Activated naive CD4-positive, alpha-beta T cell treated with Interleukin-2 at 50 U/mL for 16 hours (primary cell): ENCODE measurements at places on chromosomes 12 and 14.
A peak's percentile ranks its signal among the peaks of the same experiment; 100 is the strongest.

DNA sequence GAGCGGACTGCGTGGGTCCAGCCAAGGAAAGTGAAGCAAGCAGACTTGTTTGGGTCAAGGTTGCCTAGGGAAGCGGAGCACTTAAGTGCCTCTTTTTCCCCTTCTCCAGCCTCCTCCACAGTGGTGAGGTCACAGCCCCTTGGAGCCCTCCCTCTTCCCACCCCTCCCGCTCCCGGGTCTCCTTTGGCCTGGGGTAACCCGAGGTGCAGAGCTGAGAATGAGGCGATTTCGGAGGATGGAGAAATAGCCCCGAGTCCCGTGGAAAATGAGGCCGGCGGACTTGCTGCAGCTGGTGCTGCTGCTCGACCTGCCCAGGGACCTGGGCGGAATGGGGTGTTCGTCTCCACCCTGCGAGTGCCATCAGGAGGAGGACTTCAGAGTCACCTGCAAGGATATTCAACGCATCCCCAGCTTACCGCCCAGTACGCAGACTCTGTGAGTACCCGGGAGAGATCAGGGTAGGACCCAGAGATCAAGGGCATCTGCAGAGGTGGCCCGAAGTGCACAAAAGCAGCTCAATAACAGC, at the start of gene TSHR:
TSS of gene TSHR (plus strand) at position 206 of the 526 bp plus-strand sequence. CDS start at position 266, 60 bp downstream.
- DNase-seq: no peak

DNA sequence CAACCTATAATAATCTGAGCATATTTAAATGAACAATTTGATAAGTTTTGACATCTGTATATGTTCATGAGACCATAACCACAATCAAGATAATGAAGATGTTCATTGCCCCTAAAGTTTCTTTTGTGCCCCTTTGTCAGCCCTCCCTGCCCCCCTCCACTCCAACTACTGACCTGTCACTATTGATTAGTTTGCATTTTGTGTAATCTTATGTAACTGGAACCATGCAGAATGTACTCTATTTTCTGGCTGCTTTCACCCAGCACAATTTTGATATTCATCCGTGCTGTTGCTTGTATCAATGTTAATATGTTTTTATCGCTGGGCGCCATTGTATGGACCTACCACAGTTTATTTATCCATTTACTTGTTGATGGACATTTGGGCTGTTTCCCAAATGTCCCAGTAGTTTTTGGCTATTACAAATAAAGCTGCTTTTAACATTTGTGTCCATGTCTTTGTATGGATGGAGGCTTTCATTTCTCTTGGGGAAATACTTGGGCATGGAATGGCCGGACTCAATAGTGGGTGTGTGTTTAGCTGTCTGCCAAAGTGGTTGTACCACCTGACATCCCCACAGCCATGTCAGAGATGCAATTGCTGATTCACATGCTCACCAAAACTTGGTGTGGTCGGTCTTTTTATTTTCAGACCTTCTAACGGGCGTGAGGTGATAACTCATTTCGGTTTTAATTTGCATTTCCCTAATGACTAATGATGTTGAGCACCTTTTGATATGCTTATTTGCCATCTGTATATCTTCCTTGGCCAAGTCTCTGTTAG, 38.9 kb downstream of the EML1 start:
- DNase-seq: no peak

GRCh38 chr12:72072592-72073212, 134.1 kb downstream of the TPH2 start:
- DNase-seq: no peak

- no peak for DNase-seq
Measured at GRCh38 chr12:65492998-65493912, 214.8 kb downstream of the MSRB3 start.

GRCh38 chr12:89878950-89879349, 170.3 kb upstream of the ATP2B1 start:
- no peak for DNase-seq

- DNase-seq: peak; percentile 78
Measured at GRCh38 chr14:76152333-76152681, 585 bp downstream of the GPATCH2L start.

DNA sequence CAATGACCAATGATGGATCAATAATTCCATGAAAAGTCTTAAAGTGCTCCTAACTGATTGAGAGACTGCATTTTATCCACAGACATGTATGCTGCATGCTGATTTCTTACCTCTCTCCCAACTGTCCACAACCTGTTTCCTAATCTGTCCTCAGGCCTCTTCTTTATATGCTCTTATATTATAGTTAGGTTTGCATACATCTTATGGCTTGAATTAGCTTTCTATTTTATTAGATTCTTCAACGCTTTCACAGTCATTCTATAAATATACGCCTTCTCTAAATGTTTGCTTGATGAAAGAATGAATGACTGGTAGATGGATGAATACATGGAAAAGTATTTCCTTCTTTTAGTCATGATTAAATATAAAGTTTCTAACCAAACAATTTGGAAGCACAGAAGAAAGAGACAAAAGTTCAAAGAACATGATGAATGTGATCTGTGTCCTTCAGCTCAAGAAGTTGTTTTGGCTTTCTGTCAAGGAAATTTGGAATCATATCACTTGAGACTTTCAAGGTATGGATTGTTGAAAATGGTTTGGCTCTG, 91.8 kb upstream of the NPAS3 start:
- DNase-seq: no peak

- no peak for DNase-seq
Measured at GRCh38 chr12:114767906-114768722, 84.1 kb upstream of the TBX3 start.

DNA sequence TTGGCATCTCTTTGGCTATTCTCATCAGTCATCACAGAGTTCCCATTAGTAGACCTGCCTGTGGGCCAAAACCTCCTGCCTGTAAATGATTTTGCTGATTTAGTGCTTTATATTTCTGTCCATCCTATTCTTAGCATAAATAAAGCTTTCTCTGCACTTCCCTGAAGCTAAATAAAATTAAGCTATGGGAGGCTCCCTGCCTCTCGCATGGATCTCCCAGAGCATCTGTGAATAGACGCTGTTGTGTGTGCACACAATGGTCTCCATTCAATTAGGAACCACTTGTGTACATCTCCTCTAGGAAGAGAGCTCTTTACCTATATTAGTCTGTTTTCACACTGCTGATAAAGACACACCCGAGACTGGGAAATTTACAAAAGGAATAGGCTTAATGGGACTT, 80.4 kb downstream of the PPFIBP1 start:
- no peak for DNase-seq

- DNase-seq: no peak
Measured at GRCh38 chr12:124422570-124423523, 128.0 kb downstream of the RFLNA start.
